ENCODE measurements at places on chromosomes 6 and 20. TPM values are rescaled to one million over a fixed set of nuclear protein-coding genes. Genes with fewer than 3 reads are reported as not detected.

KIAA1755 gene
- 2.7 TPM for total RNA-seq

MCCD1 gene
- not detected for total RNA-seq

MOG gene
- not detected for total RNA-seq

FOXC1 gene
- 9.8 TPM for total RNA-seq

SPTLC3 gene
- total RNA-seq: 5.9 TPM

NOP56 gene
- total RNA-seq: 87.7 TPM

SLC17A1 gene
- total RNA-seq: not detected

NRSN1 gene
- 1.5 TPM for total RNA-seq

Measured in vagina (tissue), 2 donors.